ENCODE measurements at places on chromosomes 6 and 20.

- no peak for DNase-seq
These were observed 19.6 kb upstream of the DSE start for GRCh38 chr6:116351101-116351500.

DNA sequence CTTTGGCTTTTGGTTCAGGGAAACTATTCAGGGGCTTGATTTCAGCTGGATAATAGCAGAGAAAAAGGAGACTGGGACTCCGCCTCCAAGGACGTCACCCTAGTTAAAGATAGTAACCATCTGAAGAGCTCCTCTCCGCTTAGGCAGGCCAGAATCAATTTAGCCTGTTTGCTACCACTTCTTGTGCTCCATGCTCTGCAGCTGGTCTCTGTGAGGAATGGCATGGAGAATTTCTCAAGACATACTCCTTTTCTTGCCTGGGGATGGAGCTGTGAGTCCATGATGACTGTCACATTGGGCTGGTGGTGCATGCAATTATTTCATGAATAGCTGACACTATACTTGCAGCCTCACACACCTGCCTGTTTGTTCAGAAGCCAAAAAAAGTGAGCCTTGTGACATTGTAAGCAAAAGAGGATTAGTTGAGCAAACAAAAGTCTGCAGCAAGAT, 61.4 kb downstream of the TXLNB start:
- no peak for DNase-seq

- no peak for DNase-seq
These were observed 520.1 kb upstream of the IMPG1 start for GRCh38 chr6:76592566-76592965.

- no peak for DNase-seq
These were observed 11.0 kb upstream of the RAD21L1 start for GRCh38 chr20:1214838-1215261.

GRCh38 chr6:5282191-5282623, 20.9 kb downstream of the FARS2 start:
- DNase-seq, result no peak

Measured in T-helper 2 cell (primary cell).